ENCODE measurements at places on chromosomes 4 and X.

DNA sequence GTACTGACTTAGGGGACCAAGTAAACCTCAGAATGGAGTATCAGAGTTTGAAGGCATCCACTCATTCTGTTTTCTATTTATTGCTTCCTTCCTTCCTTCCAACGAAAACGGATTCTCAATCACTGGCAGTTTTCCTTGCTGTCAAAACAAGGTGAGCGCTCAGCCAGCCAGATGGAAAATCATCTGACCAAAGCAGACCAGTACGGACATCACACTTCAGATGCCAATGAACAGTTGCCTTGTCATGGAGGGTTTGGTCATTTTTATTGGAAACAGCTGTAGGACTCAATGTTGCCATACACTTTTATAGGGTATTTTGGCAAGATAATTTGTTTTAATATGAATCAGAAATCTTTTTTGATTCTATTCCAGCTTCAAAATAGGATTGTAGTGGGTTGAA is 16.6 kb downstream of the GEMIN8 start:
- no peak for DNase-seq

DNA sequence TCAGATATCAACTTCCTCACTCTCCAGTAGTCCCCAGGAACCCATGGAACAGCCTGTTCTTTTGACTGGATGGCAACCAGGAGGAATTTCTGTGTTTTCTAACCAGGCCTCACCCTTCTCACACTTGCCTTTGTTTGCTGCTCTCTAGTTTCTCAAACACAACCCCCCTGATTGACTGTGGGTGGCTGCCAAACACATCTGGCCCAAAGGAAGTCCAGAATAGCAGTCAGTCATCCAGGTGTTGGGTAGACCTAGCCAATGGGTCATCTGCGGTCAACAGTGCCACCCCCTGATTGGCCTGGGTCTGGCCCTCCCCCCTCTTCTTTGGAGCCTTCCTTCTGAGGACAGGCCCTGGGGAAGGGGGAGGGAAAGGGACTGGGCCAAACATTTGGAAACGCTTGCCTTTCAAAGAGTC is 53.7 kb downstream of the MSX1 start:
- DNase-seq, result peak; percentile 28

GRCh38 chr4:8312976-8313375 is 43.4 kb downstream of the HTRA3 start:
- no peak for DNase-seq

- DNase-seq, result peak; percentile 55
These were observed 434.2 kb downstream of the PPARGC1A start for GRCh38 chr4:23455456-23456158.

DNA sequence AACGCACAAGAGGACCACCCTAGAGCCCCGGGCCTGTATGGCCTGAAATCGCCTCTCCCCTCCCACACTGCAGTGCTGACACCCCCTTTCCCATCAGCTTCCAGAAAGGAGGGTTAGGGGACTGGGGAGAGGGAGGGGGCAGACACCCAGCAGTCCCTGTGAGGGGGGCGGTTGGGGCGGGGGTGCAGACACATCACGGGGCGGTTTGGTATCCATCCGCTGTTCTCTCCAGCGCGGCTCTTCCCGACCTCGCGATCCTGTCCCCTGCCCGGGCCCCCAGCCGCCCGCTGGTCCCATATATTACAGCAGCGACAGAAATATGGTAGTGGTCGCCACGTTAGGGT is 404 bp upstream of the GPRASP2 start:
- no peak for DNase-seq

DNA sequence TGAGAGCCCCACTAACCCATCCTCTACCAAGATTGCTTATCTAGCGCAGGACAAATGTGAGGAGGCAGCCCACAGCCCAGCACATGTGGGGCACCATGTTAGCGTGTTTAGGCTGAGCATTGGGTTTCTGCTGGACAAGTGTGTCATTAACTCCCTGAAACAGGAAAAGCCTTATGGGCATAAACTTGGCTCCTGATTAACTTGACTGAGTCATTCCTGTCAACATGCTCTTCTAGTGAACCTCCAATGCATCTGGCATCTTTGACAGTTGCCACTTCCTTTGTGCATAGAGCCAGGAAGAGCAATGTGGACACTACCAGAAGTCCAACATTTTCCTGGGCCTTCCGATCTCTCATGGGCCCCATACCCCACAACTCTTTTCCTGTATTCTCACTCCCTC is 2.5 kb downstream of the SPIN2A start:
- DNase-seq, result no peak

DNA sequence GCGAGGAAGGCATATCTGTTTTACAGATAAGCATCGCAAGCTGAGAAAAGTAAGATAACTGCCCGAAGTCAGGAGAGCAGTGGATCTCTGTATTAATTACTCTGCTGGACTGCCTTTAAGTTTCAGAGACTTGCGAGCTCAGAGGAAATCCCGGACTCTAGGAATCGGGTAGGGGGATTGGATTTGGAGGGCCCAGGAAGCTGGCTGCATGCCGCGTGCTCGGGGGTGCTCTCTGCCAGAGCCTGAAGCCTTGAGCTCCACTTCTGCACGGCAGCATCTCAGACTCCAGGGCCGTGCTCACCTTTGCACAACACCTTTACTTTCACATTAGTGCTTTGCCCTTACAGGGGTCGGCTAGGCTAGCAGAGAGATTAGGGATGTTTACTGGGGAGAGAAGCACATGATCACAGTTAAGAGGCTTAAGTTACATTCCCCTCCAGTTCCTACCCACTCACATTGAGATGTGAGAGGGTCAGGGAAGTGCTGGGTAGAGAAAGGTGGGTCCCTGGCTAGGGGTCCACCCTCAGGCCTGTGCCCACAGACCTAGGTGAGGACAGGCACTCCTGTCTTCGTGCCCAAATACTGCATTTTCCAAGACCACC is 57.0 kb downstream of the TRIML1 start:
- DNase-seq, result no peak

DNA sequence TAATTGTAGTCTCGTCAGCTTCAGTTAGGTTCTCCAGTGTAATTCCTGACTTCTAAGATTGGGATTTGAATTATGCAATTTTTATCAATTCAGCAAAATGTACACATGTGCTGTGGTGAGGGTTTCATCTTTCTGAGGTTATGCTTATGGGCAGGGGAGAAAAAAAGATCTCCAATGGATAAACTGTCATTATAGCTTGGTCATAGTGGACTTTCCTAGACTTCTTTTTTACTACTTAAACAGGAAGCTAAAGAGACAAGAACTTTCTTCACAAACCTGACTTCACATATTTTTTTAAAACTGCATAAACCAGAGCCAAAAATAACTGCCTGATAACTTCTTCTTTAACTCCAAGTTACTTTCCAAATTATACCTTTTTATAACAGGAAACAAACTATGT is 21.7 kb upstream of the SPP1 start:
- DNase-seq, result no peak

DNA sequence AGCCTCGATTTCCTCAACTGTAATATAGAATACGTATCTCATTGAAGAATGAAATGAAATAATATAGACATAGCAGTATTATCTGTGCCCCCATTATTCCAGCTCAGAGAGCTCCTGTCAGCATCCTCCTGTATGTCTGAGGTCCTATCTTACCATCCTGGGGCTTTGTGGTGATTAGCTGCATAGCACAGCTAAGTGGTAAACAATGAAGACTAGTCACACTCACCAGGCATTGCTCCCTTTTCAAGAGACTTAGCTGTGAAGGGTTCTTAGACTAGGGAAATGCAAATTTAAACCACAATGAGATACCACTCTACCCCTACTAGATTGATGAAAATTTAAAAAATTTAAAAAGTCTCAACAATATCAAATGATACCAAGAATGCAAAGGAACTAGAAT is 172.9 kb downstream of the SLC39A8 start:
- no peak for DNase-seq

DNA sequence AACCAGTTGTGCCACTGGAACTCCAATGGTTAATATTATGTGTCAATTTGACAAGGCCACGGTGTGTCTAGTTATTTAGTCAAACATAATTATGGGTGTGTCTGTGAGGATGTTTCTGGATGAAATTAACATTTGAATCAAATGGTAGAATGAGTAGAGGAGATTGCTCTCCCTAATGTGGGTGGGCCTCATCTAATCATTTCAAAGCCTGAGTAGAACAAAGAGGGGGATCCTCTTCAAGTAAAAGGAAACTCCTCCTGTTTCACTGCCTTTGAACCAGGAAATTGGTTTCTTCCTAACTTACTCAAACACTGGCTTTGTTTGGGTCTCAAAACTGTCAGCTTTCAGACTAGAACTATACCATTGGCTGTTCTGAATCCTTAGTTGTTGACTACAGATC is 1692.1 kb downstream of the PCDH19 start:
- DNase-seq, result no peak

DNA sequence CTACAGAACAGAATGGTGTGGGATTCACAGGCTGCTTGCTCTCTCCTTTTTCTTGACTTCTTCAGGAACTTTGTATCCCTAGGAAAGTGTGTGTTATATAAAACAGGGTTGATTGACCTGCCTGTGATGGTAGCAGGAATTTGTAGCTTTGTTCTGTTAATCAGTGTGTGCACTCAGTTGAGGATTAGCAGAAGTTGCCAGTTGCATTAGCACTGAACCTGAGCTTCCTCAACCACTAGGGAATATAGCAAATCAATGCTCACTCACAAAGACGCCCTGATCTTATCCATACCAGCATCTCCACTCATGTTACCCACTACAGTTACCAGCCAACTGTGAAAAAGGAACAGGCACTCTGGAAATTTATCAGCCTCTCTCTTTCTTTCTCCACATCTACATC is 319.1 kb upstream of the EMCN start:
- no peak for DNase-seq

DNA sequence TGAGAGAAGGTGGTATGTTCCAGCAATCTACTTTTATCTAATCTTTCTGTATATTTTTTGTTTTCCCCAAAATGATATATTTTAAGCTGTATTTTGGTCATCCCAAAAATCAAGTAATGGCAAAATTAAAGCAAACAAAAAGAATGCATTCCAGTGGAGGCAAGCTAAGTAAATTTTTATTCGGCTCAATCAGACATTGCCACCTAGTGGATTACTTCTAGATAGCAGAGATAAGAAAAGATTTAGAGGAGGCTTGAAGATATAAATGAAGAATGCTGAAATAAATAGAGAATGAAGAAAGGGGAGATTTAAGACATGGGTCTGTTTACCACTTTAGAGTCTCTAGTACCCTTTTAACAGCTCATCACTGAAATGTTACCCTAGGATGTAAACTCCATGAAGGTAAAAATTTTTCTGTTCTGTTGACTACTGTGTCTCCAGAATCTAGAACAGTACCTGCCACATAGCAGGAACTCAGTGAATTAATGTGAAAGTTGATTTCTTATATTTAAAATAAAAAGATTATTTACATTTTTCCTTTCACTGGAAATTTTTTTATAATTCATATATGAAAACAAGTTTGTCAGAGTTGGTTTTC is 110.9 kb upstream of the ANK2 start:
- no peak for DNase-seq

GRCh38 chr4:181687116-181687515 is 556.1 kb upstream of the TENM3 start:
- DNase-seq, result no peak

DNA sequence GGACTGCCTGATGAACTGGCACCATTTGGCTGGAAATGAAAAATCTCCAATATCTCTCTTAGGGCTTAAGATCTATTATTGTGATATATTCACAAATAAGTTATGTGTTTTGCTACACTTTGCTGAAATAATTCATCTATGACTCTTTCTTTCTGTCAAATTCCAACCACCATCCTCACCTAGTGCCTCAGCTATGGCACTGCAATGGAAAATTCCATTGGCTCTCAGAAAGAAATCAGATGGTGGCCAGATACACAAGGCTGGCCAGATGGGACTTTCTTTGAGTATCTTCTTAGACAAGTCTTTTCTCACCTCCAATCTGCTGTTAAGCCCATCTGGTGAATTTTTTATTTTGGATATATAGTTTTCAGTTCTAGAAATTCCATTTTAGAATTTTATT is 28.0 kb downstream of the NAT8L start:
- DNase-seq, result no peak

- no peak for DNase-seq
These were observed 323.1 kb downstream of the PCDH10 start for GRCh38 chr4:133472244-133472643.

- DNase-seq, result no peak
These were observed 139.5 kb upstream of the MAGEB18 start for GRCh38 chrX:25998687-25999086.

DNA sequence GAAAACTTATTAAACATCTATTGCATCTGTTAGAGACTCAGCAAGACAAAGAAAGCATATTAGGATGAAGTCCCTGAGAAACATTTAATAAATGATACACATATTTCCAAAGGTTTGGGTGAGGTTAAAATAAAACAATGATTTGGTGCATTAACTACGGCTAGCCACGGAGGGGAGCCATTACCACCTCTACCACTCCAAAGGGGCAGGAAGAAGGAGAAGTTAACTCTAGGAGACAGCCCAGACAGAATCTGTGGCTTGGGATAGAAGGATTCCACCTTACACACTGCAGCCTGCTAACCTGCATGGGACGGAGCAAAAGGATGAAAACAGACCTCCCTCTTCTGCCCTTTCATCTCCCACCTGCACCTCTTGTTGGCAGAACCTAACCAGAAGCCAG is 189.1 kb upstream of the C1QTNF7 start:
- peak; percentile 67 for DNase-seq

DNA sequence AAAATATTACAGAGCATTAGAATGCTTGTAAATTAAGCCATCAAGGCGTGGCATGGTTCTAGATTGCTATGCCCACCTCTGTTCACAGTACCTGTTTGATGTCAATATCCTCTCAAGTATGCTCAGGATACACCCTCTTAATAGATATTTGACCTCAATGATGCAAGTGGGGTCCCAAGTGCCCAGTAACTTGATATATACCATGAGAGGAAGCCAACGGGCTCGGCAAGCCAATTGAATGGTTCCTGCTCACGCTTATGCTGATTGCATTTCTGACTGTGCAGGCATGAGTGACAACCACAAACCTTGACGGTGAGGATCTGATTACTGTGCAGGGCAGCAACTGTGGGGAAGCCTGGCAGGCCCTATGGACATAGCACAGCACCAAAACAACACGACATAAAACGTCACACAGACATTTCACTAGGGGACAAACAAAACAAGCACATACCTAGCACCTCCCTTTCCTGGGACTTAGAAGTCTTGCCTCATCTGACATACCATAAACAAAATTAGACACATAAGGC is 179.1 kb upstream of the ETNPPL start:
- no peak for DNase-seq

- DNase-seq, result no peak
These were observed 1.9 kb downstream of the UBE2K start for GRCh38 chr4:39699687-39700409.
